ENCODE measurements at places on chromosomes 7 and 10.

- no peak for DNase-seq
Observed at GRCh38 chr10:59433720-59434428, 71.5 kb upstream of the FAM13C start.

- no peak for DNase-seq
Observed at GRCh38 chr10:87656431-87657072, 3.1 kb upstream of the PAPSS2 start.

GRCh38 chr10:24983946-24984345 is 31.5 kb upstream of the PRTFDC1 start:
- DNase-seq, result no peak

DNA sequence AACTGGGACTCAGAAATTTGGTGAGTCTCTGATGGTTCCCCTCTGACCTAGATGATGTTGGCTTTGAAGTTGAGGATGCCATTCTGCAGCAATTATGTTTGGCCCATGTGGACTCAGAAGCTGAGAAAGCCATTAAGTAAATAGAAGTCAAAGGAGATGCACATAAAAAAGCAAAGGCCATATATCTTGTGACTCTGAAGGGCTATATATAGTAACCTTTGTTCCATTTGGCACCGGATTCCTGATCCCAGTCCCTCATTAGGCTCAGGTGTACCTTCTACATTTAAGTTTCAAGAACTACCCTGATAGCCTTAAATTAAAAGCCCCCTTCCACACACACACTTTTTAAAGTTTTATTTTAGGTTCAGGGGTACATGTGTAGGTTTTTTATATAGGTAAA is 50.0 kb upstream of the PDK4 start:
- DNase-seq, result no peak

- no peak for DNase-seq
Observed at GRCh38 chr10:44660271-44660670, 250.9 kb upstream of the TMEM72 start.

DNA sequence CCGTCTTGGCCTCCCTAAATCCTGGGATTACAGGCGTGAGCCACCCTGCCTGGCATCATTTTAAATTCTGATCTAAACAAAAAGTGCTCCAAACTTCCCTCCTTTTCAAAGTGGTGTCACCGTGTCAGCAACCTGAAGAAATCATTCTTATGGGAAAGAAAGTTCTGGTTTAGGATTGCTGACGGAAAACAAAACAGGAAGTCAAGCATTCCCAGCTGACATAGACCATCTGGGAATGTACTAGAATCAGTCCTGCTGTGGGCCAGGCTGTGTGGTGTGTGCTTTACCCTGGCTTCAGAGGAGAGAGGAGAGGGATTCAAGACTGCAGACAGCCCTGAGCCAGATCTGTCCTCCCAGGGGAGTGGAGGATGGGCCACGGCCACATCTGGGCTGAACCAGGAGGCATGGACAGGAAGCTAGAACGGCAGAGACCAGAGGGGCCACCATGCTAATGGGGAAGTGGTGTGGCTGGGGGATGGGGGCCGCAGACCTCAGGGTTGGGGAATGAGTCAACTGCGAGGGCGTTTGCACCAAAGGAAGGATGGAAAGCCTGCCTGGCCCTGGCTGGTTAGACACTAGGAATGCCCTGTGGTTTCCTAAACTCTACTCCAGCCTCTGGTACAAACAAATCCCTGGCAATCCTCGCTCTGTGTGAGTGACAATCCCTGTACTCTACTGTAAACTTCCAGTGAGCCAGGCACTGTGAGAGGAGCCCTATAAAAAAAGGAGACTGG is 16.7 kb upstream of the CLIP2 start:
- DNase-seq, result no peak

GRCh38 chr10:12608761-12609160 is 259.4 kb downstream of the CAMK1D start:
- no peak for DNase-seq

DNA sequence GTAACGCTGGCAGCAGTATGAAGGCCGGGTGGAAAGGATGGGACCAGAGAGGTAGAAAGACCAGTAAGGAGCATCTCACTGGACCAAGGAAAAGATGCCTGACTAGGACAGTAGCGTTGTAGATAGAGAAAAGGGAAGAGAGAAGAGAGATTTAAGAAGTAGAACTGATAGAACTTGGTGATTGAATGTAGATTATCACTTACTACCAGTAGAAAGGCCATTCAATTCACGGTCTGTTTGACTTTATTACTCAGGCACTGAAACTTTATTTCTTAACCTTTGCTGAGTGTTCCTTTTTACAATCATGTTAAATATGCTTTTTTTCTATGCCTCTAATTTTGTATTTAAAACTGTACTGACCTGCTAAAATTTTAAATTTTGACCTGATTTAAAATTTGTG is 12.2 kb downstream of the MCU start:
- DNase-seq, result no peak

DNA sequence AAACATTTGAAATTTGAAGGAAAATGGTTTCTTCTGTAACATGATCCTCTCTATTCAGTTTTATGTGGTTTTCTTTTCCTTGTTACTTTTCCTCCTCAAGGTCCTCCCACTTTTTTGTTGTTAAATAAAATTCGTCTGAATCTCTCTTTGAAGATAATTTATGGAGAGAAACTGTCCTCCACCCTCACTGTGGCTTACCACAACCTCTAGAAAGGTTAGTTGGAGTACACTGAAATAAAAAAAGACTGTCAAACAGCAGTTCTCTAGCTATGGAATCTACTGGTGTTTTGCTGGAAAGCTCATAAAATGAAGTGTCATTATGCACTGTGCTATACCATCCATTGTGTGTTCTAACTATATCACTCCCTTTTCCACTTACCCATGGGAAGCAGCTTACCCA is 189.4 kb downstream of the HDAC9 start:
- DNase-seq, result no peak

DNA sequence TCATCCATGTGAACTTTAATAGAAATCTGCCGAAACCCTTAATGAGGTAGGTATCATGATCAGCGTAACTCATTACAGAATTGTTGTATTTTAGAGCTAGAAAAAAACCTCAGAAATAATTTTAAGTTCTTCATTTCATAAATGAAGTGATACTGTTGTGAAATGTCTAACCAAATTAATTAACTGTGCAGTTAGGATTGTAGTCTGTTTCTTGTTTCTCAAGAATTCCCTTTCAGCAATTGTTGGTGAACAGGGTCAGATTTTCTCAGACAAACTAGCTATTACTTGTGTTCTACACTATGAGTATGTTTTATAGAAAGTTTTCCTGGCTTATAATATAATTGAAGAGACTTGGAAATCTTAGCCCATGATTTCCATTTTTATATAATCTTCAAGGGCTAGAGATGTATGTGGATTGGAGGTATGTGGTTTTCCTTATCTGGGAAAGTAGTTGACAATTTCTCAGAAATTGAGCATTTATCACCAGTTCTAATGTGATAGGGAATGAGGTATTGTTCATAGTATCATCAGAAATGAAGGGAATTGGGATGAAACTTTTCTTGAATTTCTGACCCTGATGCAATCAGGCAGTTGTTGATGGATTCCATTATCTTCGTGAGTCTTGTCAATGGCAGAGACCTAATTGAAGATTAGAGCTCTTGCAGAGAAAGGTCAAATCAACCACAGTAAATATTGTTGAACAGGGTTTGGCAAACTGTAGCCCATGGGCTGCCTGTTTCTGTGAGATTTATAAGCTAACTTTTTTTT is 55.0 kb downstream of the ST7 start:
- no peak for DNase-seq

GRCh38 chr10:103696094-103696410 is 159.3 kb downstream of the SH3PXD2A start:
- DNase-seq, result no peak

GRCh38 chr7:116329686-116330503 is 119.6 kb downstream of the TES start:
- DNase-seq, result no peak
